ENCODE measurements at places on chromosomes 5 and 9. TPM values are rescaled to one million over a fixed set of nuclear protein-coding genes. Genes with fewer than 3 reads are reported as not detected.

The NR6A1 gene
- 2.1 TPM for total RNA-seq

The GMCL2 gene
- total RNA-seq: not detected

The IL7R gene
- 1.0 TPM for total RNA-seq

The PCDHGB1 gene
- 1.1 TPM for total RNA-seq

The FYB1 gene
- total RNA-seq: 1.2 TPM

The PCDHGA9 gene
- total RNA-seq: 4.0 TPM

The ATP10B gene
- total RNA-seq: not detected

The BTNL8 gene
- total RNA-seq: 0.22 TPM

The MLLT3 gene
- 4.0 TPM for total RNA-seq

The CEP78 gene
- 2.7 TPM for total RNA-seq

The ACSL6 gene
- total RNA-seq: 0.29 TPM

The C1QTNF3 gene
- total RNA-seq: not detected

All from gastrocnemius medialis (tissue), 4 donors.